ENCODE measurements at places on chromosomes 3 and 15.

GRCh38 chr3:86991840-86992435 lies 989 bp upstream of the VGLL3 start:
- no peak for DNase-seq

DNA sequence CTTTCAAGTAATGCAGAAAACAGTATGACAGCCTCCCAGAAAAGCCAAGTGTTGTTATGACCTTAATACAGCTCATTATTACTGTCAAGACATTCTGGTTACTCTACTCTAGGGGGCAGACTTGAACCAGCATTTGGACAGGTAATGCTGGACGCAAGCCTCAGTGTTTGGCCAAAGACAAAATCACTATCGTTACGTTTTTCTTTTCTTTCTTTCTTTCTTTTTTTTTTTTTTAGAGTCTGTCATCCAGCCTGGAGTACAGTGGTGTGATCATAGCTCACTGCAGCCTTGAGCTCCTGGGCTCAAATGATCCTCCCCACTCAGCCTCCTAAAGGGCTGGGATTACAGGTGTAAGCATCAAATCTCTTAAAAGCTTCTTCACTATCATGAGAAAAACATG lies 29.4 kb upstream of the TMEM45A start:
- peak; percentile 81 for DNase-seq

GRCh38 chr3:72517921-72518424 lies 330.3 kb downstream of the SHQ1 start:
- DNase-seq, result no peak

DNA sequence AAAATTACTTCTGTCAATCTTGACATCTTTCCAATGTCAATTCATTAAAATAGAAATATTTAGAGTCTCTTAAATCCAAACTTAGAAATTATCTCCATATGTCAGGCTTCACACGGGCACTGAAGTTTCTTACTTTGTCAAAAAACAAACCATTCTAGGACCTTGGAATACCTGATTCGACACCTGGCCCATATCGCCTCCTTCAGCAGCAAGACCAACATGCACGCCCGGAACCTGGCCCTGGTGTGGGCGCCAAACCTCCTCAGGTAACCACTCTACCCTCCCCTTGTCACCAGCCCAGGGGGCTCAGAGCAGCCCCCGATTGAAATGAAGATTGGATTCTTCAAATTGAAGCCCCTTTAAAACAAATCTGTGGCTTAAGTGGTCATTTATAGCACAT lies 81.3 kb downstream of the TMEM39A start:
- no peak for DNase-seq

DNA sequence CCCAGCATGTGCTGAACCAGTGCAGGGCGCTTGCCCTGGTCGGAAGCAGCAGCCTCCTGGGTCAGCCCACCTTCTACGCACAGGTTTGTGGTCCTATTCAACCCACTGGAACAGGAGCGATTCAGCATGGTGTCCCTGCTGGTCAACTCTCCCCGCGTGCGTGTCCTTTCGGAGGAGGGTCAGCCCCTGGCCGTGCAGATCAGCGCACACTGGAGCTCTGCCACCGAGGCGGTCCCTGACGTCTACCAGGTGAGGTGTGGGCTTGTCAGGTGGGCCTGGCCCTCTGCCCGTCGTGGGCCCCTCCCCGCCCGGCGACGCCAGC lies 8.2 kb downstream of the MAN2A2 start:
- no peak for DNase-seq

DNA sequence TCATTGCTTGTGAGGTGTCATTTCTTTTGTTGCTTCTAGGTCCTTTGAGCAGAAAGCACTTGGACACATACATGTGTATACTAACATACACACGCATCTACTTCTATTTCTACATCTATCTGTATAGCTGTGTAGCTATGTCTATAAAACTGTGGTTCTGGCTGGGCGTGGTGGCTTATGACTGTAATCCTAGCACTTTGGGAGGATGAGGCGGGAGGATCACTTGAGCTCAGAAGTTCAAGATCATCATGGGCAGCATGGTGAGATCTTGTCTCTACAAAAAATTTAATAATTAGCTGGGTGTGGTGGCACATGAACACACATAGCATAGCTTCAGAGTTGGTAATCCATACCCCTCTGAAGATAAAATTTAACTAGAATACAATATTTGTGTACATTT lies 65.0 kb upstream of the MAGI1 start:
- DNase-seq, result no peak

DNA sequence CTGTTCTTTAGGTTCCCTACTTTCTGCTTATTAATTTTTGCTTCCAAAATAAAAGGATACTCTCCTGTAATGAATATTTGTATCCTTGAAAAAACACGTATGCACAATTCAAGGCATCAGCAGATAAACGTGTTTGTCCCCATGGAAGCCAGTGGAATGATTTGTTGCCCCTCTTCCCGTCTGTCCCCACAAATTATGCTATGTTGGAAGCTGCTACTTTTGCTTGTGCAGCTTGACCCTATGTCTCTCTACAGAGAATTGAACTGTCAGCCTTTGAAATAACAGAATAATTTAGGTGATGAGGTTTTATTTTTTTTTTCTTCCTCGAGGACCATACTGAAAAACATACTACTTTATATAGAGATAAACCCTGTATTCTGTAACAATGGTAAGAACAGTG lies 401.5 kb upstream of the GOLIM4 start:
- no peak for DNase-seq

DNA sequence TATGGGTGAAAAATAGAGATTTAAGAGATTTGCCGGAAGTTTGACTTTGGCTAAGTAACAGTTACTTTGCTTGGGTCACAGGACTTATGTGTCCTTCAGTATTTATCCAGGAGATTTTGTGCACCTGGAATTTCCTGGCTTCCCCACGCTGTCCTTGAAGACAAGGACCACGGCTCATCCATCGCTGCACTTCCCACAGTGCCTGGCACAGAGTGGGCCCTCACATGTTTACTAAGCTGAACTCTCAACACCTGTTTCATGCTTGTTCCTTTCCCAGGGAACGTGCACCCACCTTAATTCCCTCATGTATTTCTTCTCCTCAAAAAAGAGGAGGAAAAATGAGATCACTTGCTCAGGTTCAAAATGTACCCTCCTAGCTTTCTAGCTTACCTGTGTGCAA lies 32.0 kb downstream of the CA12 start:
- no peak for DNase-seq

- DNase-seq, result no peak
Measured at GRCh38 chr15:45168286-45168685, 19.5 kb downstream of the SHF start.

GRCh38 chr3:101256511-101256910 lies 63.9 kb downstream of the IMPG2 start:
- peak; percentile 57 for DNase-seq
